ENCODE measurements at places on chromosomes 2 and 18.

DNA sequence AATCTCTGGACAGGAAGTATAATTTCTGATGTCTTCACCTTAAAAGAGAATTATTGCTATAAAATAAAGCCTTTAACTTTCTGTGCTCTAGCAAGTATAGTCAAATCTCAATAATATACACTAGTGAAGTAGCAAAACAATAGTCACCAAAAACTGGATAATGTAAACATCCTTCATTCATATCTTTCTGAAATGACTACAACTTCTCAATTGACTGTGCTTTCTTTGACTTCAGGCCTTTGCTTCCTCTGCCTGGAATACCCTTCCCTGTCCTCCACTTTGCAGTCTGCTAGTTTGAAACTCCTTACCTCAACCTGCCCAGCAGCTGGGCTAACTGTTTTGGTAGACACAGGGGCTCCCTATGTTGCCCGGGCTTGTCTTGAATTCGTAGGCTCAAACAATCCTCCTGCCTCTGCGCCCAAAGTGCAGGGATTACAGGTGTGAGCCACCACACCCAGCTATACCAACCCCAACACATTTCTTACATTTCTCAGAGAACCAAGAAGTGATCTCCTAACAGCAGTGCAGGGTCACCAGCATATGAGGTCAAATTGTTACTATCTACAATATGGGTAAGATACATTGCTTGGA, 6.6 kb upstream of the PCBP1 start:
- DNase-seq = no peak

GRCh38 chr18:44708451-44709083, 27.9 kb downstream of the SETBP1 start:
- DNase-seq = no peak

DNA sequence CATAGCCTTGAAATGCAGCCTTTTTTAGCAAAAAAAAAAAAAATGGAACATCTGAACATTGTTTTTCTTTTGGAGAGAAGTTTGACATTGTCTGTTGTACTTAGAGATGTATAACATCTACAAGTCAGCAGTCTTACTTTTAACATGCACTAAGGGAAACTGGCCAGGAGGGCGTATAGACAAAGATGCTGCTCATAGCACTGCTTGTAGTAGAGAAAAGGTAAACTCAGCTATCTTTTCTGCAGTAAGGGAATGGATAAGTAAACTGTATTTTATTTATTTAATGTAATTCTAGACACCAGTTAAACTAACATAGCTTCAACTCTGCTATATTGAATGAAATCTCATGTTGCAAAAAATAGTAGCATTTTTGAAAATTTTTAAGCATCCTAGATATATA, 489.6 kb downstream of the PTPRM start:
- no peak for DNase-seq

- DNase-seq = no peak
Measured at GRCh38 chr2:85954590-85955458, 66.0 kb upstream of the ST3GAL5 start.

GRCh38 chr2:201955702-201956141, 77.9 kb upstream of the FZD7 start:
- DNase-seq = no peak

- no peak for DNase-seq
Measured at GRCh38 chr2:146994246-146994645, 850.6 kb upstream of the ACVR2A start.

- DNase-seq = no peak
Measured at GRCh38 chr2:217597145-217597544, 405.6 kb downstream of the TNS1 start.

- DNase-seq = no peak
Measured at GRCh38 chr2:221200184-221200839, 371.8 kb downstream of the EPHA4 start.

GRCh38 chr2:28610583-28611201, 114.8 kb downstream of the PLB1 start:
- DNase-seq = no peak

GRCh38 chr2:25757906-25758305, 84.5 kb upstream of the DTNB start:
- DNase-seq = no peak

GRCh38 chr18:48098007-48098406, 167.5 kb upstream of the SMAD2 start:
- no peak for DNase-seq

DNA sequence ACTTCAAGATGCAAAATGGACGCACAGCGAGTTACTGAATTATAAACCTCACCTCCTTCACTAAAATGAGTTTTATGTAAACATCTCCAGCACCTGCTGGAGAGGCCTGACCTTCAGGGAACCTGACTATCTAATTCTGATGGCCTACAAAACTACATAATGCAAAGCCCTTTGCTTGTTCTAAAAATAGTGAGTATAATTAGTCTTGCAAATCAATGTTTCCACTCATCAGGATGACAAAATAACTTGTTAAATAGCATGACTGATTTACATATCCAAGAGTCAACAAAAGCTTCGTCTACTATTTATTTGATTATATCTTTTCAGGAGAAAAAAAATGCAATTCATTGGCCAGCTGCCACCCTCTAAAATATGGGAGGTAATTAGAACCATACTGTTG, 326.3 kb upstream of the MC4R start:
- DNase-seq = no peak

- DNase-seq = no peak
Measured at GRCh38 chr2:13067508-13067907, 350.8 kb downstream of the TRIB2 start.

DNA sequence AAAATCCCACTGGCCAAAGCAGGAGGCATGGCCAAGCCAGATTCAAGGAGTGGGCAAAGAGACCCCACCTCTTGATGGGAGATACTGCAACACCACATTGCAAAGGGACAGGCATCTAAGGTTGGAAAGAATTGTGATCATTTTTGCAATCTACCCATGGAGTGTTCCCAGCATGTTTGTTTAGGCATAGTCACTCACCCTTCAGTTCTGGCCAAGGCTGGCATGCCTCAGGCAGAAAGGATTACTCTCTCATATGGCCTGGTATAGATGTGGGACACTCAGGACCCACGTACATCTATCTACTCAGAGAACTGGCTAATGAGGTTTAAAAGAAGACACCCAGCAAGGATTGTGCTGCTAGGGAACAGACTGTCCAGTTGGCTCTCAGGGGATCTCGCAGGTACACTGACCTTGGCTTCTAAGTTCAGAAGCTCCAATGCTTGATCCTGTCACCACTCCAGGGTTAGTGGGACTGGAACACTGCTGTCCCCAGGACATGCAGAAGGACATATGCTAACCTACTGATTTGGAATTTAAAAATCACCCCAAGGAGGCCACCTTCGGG, 183.7 kb downstream of the KLHL29 start:
- DNase-seq = no peak

DNA sequence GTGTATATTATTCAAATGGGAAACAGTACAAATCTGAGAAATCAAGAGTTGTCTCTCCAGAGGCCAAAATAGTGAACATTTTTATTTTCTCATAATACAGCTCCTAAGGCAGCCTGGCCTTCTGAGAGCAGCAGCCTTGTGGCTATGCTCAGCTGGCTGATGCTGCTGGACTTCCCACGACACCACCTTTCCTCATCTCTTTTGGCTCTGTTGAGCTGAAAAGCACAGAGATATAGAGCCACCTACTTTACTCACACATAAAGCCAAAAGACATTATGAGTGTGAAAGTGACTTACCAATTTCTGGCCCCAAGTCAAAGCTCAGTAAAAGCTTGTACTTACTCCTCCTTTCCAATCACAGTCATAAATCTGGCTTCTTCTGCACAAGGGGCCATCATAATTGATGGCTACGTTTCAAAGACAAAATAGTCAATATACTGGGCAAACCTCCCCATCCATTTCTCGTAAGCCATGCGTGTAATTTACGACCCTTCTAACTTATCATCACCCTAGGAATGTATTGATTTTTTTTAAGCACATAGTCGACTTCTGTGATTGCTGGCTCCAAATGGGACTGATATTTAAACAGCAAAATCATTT, 18.6 kb upstream of the REG3A start:
- no peak for DNase-seq

- no peak for DNase-seq
Measured at GRCh38 chr18:73879766-73880165, 267.9 kb downstream of the FBXO15 start.

DNA sequence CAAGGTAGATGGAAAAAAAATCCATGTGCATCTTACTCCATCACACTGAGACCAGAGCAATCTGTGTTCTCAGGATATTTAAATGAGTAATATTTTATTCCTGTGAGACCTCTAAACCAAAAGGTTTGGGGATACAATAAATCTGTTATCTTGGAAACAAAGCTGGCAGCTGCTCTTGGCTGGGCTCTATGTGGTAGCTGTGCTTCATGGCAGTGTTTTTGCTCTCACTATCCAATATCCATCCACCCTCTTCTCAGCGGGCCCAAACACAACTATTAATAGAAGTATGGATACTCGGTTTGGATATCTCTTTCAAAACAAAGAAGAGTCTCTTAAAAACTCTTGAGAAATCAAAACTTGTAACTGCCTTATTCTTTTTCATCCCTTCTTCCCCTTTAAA, 244.9 kb upstream of the RAB12 start:
- DNase-seq = no peak

Measured in stimulated activated CD8-positive, alpha-beta memory T cell treated with anti-CD3 and anti-CD28 coated beads, Interleukin-15, amount 100 ng/mL, for 24 hours (primary cell).